D721Med (cell line): ENCODE measurements at places on chromosomes 5 and 9.

DNA sequence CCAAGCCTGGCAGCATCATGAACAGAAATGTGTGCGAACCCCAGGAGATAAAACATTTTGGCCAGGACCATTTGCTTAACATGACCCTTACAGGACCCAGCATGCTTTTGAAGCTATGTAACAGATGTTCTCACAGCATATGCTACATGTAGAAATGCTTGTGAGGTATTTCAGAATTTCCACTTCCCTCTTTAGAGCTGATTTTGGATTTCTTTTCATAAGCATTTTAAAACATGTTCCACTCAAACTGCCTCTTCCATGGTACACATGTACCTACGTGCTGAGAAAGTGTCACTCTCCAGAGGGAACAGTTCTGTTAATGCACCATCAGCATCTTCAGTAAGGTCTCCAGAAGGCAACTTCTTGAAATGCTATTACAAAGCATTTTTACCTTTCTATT, 15.7 kb upstream of the TSSK1B start:
- no peak for DNase-seq

DNA sequence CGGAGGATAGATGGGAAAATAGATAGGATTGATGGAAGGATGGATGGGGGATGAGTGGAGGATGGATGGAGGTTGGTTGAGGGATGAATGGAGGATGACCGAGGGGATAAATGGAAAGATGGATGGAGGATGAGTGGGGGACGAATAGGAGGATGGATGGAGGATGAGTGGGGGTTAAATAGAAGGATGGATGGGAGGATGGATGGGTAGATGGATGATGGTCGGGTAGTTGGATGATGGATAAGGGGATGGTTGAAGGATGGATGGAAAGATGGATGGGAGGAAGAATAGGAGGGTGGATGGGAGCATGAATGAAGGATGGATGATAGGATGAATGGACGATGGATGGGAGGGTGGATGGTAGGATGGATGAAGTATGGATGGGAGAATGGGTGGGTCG, 219.3 kb upstream of the IER5L start:
- DNase-seq = no peak

GRCh38 chr9:121383715-121384114, 13.7 kb upstream of the STOM start:
- DNase-seq = no peak

DNA sequence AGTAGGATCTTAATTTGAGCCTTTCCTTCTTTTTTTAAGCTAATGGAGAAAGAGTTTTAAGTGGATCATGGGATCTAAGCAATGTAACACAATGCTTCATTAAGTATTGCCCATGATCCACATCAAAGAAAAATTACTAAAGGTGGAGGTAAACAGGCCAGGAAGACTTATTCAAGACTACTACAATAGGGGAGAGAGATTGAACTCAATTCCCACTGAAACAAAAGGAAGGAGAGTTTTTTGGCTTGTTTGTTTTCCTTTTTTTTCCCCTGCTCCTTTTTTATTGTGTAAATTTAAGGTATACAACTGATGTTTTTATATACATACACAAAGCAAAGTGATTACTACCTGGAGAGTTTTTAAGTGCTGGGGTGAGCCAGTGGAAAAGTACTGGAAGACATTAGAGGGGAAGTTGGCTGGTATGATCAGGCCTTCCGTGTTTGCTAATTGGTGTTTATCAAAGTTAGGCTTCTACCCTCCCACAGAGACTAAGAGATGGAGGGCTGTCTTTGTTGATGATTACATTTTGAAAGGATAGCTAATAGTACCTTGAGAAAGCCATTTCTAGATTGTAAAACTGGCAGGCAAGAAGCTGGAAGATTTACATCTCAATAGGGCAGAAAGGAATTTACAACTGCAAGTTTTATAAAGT, 262.7 kb downstream of the CHSY3 start:
- no peak for DNase-seq
